ENCODE measurements at places on chromosomes 3 and 15.

DNA sequence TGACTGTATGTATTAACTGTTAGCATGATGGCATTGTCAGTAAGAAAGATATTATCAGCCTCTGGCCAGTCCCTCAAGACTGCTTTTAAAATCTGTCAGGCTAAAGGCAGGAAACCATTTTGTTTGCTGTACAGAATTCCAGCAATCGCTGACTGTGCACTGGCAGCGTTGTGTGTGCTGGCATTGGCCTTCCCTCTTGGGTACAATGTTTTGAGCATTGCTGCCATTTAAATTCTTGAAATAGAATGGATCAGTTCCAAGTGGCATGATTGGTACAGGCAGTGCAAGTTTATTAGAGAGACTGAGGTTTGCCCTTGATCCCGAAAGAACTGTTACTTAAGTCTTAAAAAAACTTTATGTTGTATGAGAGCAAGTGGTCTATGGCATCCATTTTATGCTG, 788.7 kb downstream of the OTOL1 start:
- no peak for DNase-seq

- peak; percentile 32 for DNase-seq
Observed at GRCh38 chr3:158801201-158801600, 653 bp upstream of the MFSD1 start.

- no peak for DNase-seq
Observed at GRCh38 chr15:55276324-55276723, 13.3 kb downstream of the RAB27A start.

DNA sequence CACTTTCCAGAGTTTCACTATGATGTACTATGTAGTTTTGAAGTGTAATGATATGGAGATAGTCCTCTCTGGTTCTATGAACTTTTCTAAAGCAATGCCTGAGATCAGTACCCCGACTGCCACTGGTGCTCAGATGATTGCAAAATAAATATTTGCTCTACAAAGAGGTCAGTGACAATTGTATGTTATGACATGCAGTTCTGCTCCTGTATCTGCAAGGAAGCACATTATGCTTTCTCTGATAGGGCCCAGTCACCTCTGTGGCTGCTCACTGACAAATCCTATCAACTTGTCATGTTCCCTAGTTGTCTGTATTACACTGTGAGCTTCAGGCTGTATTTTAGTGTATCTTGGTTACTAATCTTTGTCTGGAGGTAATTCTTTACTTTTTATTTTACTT, 362.6 kb downstream of the ROBO1 start:
- DNase-seq: no peak

DNA sequence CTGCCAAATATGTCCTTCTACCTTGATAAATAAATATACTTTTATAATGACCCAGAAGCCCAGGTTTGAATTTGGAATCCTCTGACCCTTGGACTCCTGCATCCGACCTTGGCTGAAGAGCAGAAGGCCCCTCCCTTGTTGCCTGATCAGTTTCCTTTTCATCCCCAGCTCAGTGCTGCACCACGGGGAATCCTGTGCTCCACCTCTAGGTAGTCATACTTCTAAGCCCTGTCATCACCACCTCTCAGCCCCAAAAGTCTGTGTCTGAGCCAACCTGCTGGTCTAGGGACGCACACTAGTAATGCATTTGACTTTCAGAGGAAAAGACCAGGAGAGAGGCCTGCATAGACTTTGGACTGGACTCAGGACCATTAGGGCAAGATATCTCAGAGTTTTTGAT, 310.6 kb downstream of the NLGN1 start:
- no peak for DNase-seq

DNA sequence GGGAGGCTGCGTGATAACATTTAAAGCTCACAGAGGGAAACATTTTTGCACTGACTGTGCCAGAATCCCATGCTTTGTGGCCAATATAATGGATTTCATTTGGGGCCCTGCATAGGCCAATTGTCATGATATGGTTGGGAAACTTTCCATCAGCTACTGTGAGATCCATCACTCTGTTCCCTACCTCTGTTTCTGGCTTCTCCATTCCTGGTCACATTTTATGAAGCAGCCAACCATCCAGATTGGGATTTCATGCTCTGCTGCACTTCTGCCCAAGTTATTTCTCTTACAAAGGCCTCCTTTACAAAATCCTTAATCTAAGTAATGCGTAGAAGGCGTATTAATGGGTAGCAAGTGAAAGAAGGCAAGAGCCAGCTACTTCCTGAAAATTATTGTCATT, 221.1 kb downstream of the LRTM1 start:
- no peak for DNase-seq

- no peak for DNase-seq
Observed at GRCh38 chr3:190070622-190071347, 49.9 kb downstream of the P3H2 start.

DNA sequence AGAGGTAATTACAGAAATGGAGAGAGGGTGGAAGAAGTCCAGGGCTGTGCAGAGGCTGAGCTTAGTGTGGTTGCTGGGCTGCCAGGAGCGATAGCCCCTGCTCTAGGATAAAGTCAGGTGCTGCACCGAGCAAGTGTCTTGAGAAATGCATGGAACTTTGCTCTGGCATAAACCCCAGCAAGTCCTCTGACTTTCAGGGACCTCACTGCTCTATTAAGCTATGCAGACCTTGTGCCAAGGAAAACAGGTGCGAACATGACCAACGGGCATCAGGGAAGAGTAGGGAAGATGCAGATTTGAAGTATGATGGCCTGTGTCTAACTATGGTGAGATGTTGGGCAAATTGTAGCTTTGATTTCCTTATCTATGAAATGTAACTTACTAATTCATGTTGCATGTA, 416.8 kb downstream of the NR2F2 start:
- DNase-seq: no peak

DNA sequence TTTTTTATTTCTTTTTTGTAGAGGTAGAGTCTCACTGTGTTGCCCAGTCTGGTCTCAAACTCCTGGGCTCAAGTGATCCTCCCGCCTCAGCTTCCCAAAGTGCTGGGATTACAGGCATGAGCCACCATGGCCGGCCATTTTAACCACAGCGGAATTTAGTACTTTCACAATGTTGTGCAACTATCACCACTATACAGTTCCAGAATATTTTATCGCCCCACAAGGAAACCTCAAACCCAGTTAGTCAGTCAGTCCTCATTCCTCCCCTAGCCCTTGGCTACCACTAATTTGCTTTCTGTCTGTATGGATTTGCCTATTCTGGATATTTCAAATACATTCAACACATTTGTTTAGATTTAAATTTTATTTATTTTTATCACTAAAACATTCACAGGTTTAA, 15.5 kb upstream of the HOMER2 start:
- peak; percentile 22 for DNase-seq

GRCh38 chr3:78497021-78497420, 1270.8 kb downstream of the ROBO1 start:
- no peak for DNase-seq

- no peak for DNase-seq
Observed at GRCh38 chr3:76352511-76353284, 567.3 kb upstream of the ZNF717 start.

GRCh38 chr3:184078851-184079250, 18.0 kb upstream of the HTR3E start:
- peak; percentile 26 for DNase-seq

DNA sequence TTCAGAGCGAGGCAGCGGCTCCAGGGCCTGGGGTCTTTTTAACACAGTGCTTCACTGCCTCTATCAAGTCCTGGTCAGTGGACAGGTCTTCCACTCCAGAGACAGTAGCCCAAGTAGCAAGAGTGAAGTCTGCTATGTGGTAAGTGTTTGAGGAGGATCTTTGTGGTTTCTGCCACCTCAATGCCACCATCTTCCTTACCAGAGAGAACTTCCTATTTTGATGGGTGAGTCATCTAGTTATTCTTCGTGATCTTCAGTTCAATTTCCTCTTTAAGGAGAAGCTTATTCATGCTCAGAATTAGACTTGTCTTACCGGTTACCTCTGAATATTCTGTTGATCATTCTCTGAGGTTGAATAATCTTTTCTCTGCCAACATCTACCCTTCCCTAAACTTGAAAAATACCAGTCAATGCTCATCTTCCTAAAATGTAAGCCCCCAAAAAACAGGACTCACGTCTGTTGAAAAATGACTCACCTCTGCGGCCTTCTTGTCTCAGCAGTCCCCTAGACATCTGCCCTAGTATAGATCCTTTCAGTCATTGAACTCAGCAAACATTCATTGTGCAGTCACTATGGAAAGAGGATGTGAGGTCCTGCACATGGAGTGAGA, 32.2 kb upstream of the BCL6 start:
- no peak for DNase-seq

DNA sequence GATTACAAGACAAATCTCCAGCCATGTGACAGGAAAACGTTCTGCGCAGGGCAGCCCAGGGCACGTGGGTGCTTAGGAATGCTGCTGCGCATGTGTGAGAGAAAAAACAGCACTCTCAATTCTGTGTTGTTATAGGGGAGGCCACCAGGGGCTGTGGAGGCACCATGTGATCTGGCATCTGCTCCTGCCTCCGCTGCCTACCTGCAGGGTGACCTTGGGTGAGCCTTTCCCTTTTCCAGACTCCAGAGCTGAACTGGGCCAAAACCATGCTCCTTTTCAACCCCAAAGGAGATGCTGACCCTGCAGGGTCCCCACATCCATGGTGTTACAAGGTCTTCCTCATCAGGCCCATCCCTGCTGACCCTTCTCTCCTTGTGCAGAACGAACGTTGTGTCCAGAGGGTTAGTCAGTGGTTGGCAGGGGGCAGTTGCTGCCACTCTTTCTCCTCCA, 81.5 kb upstream of the RASGRF1 start:
- DNase-seq: no peak

- DNase-seq: no peak
Observed at GRCh38 chr3:142663865-142664264, 60.0 kb upstream of the TRPC1 start.

Measured in fibroblast of the aortic adventitia (primary cell).